ENCODE measurements at places on chromosomes 5 and 9. TPM values are rescaled to one million over a fixed set of nuclear protein-coding genes. Genes with fewer than 3 reads are reported as not detected.

CMYA5 gene
- 11.2 TPM for total RNA-seq

PCDHB12 gene
- 0.15 TPM for total RNA-seq

ANKRD18A gene
- total RNA-seq = 7.0 TPM

FSTL4 gene
- total RNA-seq = 0.17 TPM

SYK gene
- total RNA-seq = not detected

NR2F1-AS1 gene
- total RNA-seq = 31.4 TPM

Measured in smooth muscle cell of trachea (primary cell).